Inflammatory macrophage (primary cell): ENCODE measurements at places on chromosomes 16 and 17.
A peak's percentile ranks its signal among the peaks of the same experiment; 100 is the strongest.

DNA sequence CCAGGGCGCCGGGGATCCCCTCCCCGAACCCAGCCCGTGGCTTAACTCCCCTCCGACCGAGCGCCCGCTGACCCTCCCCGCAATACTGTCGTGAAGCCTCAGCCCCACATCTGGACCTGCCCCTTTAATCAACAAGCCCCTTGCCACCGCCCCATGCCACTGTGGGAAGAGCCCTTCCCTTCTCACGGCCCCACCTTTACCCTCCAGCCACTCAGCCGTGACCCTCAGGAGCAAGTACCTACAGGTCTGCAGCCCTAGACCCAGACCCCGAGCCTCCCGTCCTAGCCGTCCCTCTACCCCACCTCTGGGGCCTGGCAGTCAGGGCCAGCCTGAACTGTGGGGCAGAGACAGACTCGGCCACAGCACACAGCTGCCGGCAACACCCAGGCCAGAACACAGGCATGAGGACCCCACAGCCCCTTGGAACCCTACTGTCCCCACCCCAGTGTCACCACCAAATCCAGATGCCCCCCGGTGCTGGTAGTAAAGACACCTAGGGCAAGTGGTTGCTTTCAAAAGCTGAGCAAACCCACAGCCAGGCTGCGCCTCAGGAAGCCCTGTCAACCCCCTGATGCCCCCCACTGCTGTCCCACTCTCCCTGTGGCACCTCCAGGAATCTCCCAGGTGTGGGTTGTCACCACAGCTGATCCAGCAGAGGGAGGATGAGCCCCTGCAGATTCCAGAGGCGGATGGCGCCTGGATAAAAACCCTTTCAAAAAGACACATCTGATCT is 1.4 kb downstream of the NXPH3 start:
- DNase-seq, result no peak

GRCh38 chr17:72223866-72224291 is 103.1 kb downstream of the SOX9 start:
- no peak for DNase-seq

DNA sequence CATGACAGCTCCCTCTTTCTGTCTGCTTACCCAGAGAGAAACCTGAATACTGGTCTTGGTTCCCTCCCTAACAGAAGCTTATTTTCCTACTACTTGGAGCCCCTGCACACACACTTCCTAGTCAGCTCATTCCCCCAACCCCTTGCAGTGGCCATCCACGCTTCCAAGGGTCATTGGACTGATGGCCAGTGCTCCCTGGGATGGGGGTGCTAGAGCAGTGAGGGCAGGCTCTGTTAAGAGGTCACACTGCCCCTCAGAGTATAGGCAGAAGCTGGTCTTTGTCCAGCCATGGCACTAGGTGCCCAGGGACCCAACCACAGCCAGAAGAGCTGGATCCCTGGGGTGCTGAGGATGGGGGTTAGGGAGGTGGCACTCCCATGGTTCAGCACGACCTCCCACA is 12.5 kb downstream of the DRC3 start:
- DNase-seq, result no peak

DNA sequence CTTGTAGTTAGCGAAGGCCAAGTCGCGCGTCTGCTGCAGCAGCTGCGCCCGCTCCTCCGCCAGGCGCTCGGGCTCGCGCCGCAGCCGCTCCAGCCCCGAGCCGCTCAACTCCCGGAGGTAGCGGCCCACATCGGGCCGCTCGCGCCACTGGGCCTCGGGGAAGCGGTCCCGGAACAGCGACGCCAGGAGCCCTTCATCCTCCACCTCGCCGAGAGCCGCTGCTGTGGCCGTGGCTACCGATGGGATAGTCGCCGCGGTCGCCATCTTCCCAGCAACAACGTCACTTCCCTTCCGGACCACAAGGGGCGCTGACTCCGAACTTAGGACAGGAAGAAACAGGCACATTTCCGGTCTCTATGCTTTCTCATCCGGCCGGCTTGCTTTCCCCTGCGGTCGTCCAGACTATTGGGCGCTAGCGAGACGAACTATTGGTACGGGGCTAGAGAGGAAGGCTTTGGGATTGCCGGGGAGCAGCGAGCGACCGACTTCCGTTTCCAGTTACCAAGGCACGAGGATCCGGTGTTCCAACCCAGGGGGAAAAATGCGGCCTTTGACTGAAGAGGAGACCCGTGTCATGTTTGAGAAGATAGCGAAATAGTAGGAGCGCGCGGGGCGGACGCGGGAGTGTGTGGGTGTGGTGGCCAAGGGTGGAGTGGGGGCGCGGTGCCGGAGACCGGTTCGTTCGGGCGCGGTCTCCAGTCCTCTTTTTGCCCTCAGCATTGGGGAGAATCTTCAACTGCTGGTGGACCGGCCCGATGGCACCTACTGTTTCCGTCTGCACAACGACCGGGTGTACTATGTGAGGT is at the start of the genes COG8 and NIP7:
Gene COG8 (minus strand): TSS at position 276 of the 806 bp plus-strand sequence. CDS start 12 bp downstream, at position 264.
Gene NIP7 (plus strand): TSS at position 484 of the 806 bp plus-strand sequence. CDS start 58 bp downstream, at position 542.
- peak; percentile 98 for DNase-seq

GRCh38 chr16:89729863-89730593 is 8.7 kb downstream of the ZNF276 start:
- DNase-seq, result no peak

GRCh38 chr16:67040166-67040565 is 11.2 kb downstream of the CBFB start:
- peak; percentile 70 for DNase-seq

DNA sequence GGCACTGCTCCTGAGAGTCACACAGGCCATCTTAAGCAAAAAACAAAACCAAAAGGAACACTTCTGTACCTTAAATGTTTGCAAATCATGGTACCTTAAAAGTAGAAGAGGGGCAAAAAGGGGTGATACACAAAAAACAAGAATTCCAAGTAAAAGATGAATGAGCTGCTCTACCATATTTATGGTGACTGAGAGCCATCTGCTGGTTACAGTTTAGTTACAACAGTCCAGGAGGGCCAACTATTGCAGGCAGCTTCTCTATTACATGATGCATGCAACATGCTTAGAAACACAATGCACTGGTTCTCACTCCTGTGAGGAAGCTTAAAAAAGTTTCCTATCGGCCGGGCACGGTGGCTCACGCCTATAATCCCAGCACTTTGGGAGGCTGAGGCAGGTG is 53.5 kb downstream of the STX8 start:
- DNase-seq, result peak; percentile 45

DNA sequence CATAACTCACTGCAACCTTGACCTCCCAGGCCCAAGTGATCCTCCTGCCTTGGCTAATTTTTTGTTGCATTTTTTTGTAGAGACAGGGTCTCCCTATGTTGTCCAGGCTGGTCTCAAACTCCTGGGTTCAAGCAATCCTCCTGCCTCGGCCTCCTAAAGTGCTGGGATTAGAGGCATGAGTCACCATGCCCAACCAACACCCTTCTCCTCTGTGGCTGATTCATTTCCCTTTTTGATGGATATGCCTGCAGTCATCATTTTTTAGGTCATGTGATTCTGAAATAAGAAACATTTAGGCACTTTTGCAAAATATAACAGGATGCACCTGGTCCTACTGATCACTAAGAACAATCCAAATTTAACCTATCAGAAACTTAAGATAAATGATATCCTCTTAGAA is 44.0 kb upstream of the YPEL2 start:
- no peak for DNase-seq

GRCh38 chr17:50234581-50234980 is 33.1 kb upstream of the COL1A1 start:
- DNase-seq, result no peak

DNA sequence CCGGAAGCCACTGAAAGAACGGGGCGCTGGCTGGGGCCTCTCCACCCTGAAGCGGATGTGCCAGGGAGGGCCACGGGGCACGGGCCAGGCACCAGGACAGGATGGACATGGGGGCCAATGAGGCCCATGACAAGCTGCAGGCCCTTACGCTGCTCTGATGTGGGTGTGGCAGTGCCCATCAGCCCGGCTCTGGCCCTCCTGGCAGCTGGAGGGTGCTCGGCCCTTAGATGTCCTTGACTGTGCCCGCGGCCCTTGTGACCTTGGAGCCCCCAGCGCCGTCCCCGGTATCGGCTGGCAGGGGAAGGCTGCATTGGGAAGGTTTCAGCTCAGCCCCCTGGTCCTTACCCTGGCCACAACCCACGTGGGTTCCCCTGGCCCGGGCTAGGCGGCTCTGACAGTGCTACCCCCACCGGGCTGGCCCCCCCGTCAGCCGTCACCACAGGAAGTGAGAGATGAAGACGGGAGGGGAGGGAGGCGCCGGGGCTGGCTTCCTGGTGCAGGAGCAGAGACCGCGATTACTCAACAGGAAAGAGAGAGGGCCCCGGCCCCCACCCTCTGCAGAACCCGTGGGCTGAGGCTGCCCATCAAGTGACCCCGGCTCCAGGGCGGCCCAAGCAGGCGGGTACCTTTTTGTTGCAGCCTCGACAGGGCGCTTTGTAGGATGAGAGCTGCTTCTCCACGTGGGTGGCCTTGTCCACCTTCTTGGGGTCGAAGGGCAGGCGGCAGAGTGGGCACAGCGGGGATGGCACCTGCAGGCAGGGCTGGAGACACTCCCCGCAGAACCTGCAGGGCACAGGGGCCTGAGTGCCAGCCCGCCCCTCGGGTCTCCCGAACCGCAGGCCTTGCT is 5.3 kb downstream of the RNF166 start:
- peak; percentile 97 for DNase-seq

DNA sequence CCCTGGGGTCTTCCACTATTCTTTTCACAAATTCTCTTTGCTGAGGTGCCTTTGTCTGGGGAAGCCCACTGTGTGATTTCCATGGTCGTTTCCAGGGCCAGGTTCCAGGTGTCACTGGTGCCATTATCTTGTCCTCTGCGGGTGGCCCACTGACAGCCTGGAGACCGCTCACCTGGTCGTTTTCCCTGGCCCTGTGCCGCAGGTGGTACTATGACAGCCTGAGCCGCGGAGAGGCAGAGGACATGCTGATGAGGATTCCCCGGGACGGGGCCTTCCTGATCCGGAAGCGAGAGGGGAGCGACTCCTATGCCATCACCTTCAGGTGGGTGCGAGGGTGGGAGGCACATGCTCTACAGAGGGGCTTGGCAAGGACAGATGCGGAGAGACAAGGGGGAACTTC is 98.9 kb downstream of the SDR42E1 start:
- no peak for DNase-seq

DNA sequence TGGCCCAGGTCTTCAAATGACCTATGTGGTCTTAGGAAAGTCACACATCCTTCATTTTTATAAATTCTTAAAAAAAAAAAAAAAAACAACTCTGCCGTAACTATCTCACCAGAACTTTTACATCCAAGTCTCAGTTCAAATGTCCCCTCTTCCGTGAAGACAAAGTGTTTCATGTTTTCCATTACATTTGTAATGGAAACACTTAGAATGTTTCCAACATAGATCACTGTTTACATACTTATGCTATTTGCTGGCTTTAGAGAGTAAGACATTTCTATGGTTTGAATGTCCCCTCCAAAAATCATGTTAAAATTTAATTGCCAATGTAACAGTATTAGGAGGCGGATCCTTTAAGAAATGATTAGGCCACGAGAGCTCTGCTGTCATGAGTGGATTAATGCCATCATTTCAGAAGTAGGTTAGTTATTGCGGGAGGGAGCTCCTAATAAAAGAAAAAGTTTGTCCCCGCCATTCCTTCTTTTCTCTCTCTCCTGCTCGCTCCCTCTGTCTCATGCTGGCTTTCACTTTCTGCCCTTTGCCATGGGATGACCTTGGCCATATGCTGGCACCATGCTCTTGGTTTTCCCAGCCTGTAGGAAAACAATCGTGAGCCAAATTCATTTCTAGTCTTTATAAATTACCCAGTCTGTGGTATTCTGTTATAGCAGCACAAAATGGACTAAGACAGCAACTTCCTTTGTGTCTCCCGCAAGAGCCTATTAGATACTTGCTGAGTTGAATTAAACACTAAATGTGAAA is 887.8 kb upstream of the SOX9 start:
- no peak for DNase-seq

DNA sequence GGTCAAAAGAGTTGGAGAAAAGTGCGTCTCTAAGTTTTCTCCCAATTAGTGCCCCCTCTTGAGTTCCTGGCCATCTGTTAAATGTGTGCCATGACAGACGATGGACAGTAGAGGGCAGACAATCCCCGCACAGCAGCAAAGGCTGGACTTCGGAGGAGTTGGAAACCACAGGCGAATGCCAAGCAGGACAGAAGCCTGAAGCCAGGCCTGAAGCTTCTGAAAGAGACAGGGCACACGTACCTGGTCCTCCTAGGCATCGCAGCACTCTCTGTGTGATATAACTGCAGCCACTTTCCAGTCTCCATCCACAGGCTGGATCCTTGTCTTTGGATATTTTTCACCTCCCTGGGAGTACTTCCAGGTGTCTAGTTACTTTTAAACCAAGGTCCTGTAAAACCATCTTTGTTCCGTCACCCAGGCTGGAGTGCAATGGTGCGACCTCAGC is 14.5 kb downstream of the C17orf100 start:
- peak; percentile 77 for DNase-seq

DNA sequence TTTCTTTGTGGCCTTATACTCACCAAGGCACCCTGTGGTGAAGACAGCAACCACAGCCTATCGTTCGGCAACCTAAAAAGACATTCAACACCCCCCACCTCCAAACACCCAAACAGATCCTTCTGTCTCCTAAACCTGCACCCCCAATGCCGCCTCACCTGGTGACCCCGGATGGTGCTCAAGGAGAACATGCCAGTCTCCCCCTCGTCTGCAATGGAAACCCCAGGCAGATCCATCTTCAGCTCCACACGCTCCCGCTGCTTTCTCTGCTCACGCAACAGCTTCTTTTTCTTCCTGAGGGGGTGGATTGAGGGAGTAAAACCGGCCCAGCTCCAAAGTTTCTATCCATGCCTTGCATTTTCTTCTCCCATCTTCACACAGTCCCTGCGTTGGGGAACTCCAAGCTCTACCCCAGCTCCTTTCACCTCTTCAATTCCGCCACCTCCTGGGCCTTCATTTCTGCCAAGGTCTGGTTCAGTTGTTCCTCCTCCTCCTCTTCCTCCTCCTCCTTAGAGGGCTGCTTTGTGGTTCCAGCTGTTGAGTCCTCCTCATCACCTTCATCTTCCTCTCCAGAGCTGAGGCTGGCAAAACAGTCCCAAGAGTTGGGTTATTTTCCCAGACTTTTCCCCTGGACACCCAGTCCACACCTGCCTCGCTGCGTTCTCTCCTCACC is 3.4 kb upstream of the PSMC5 start:
- no peak for DNase-seq

DNA sequence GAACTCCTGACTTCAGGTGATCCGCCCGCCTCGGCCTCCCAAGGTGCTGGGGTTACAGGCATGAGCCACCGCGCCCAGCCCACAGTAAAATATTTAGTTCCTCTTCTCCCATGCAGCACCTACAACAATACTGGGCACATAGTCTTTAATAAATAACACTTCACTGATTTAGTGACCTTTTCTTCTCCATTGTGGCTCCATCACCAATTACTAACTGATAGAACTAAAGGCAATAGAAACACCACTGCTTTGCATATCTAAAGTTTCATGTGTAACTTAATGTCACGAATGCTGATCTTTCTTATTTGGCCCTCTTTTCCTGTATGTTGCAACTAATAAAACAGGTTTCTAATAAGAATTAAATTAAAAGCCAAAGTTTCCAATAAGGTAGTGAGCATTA is 38.9 kb downstream of the TRIM37 start:
- DNase-seq, result no peak
